ENCODE measurements at places on chromosomes 2 and 18. TPM values are rescaled to one million over a fixed set of nuclear protein-coding genes. Genes with fewer than 3 reads are reported as not detected.

The ACSL3 gene
- polyA plus RNA-seq, result 68.2 TPM

The SAG gene
- polyA plus RNA-seq, result 0.08 TPM

The RNMT gene
- 45.0 TPM for polyA plus RNA-seq

The MOGAT1 gene
- polyA plus RNA-seq, result not detected

The BOLA3 gene
- polyA plus RNA-seq, result 16.5 TPM

The SRD5A2 gene
- polyA plus RNA-seq, result 0.78 TPM

The SLC5A7 gene
- 0.07 TPM for polyA plus RNA-seq

The UPP2 gene
- 0.93 TPM for polyA plus RNA-seq

- no peaks in the 10 kb centered on the region for H3K27me3 ChIP-seq
- no peaks in the 10 kb centered on the region for H3K4me1 ChIP-seq
- no peak overlapping the region for H3K27ac ChIP-seq
- H3K4me3 ChIP-seq, result no peak overlapping the region
Observed at GRCh38 chr2:84299211-84299775, 159.8 kb downstream of the SUCLG1 start.

DNA sequence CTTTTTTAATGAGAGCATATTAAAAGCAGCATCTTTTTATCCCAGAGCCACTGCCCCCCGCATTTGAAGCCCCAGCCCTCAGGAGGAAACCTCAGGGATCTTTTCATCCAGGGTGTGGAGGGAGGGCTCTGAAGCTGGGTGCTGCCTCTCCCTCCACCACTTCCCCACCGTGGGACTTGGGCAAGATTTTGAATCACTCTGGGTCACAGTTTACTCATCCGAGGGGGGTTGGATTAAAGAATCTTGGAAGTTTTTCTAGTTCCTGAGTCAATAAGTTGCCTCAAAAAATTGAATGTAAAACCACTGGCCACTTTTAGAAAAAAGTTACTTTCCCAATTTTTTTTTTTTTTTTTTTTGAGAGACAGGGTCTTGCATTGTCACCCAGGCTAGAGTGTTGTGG, 62.0 kb upstream of the ANKRD44 start:
- no peaks in the 10 kb centered on the region for H3K27me3 ChIP-seq
- H3K4me3 ChIP-seq, result no peak overlapping the region
- no peaks in the 10 kb centered on the region for H3K4me1 ChIP-seq
- no peaks in the 10 kb centered on the region for H3K36me3 ChIP-seq
- no peak for DNase-seq

- H3K27me3 ChIP-seq, result no peaks in the 10 kb centered on the region
- H3K36me3 ChIP-seq, result peaks cover 11% of the 10 kb centered on the region
- no peak for DNase-seq
- no peak overlapping the region for H3K4me3 ChIP-seq
- H3K4me1 ChIP-seq, result peaks cover 41% of the 10 kb centered on the region
- no peak overlapping the region for H3K27ac ChIP-seq
Observed at GRCh38 chr2:43343573-43344304, 117.3 kb upstream of the ZFP36L2 start.

DNA sequence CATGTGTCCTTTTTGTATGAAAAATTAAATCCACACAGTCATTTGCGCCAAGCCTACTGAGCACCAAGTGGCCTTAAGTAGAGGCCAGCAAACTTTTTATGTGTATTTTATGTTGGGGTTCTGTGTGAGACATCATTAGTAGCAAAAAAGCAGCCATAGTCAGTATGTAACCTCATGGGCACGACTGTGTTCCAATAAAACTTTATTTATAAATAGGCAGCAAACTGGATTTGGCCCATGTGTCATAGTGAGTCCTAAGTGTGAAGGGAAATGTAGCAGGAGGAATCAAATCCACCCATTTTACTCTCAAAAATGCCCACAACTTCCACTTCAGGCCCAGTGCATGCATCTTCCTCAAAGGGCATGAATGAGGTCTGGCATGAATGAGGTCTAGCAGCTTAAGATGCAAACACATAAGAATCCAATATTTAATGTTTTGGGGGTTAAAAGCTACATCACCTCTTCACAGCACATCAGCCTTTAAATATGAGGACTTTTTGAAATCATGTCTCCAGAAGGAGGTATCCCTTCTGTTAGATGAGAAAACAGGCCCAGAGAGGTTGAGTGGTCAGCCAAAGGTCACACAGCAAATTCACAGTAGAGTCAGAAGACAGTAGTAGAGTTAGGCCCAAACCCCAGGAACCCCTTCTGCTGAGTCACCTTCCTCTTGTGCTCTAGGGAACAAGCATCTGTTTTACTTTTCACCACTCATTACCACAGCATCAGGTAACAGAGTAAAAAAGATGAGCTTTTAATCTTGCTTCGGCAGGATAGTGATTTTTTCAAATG, 45.6 kb downstream of the MREG start:
- H3K4me3 ChIP-seq, result no peak overlapping the region
- no peak overlapping the region for H3K27ac ChIP-seq
- H3K4me1 ChIP-seq, result no peaks in the 10 kb centered on the region

DNA sequence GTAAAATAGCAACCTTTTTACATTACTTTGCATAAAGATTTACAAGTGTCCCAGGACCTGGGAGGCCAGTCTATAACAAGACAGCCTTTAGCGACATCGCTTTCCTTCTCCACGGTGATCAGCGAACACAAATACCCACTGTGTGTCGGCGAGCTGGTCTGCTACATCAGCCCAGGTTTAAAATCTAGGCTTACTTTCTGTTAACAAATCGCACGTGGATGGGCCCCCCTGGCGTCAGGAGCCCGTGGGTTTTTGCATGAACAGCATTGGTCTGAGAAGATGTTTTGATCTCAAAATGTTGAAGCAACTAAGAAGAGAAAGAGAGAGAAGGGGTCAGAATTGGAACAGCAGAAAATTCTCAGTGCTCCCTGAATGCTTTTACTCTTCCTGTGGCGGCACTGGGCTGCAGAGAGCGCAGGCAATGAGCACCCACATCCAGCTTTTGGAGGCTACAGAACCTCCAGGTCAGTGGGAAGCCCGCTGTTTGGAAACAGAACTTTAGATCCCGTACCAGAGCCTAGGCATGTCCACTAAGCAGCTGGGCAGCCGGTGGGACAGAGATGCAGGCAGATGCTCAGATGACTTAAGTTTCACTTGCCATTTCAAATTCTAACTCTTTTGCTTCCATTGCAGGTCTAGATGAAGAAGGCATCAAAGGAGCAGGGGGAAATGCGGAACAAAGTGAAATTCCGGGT, 32.9 kb downstream of the CYP27C1 start:
- no peaks in the 10 kb centered on the region for H3K4me1 ChIP-seq
- no peak overlapping the region for H3K27ac ChIP-seq
- H3K4me3 ChIP-seq, result no peak overlapping the region
- no peaks in the 10 kb centered on the region for H3K27me3 ChIP-seq

GRCh38 chr2:1219901-1220573, 193.2 kb upstream of the TPO start:
- H3K36me3 ChIP-seq, result no peaks in the 10 kb centered on the region
- H3K4me3 ChIP-seq, result no peak overlapping the region
- no peak overlapping the region for H3K27ac ChIP-seq
- H3K27me3 ChIP-seq, result no peaks in the 10 kb centered on the region
- H3K4me1 ChIP-seq, result no peaks in the 10 kb centered on the region
- no peak for DNase-seq

- H3K36me3 ChIP-seq, result no peaks in the 10 kb centered on the region
- DNase-seq, result no peak
- no peaks in the 10 kb centered on the region for H3K27me3 ChIP-seq
- no peak overlapping the region for H3K4me3 ChIP-seq
- H3K27ac ChIP-seq, result no peak overlapping the region
- H3K4me1 ChIP-seq, result no peaks in the 10 kb centered on the region
Observed at GRCh38 chr2:19547321-19547720, 188.9 kb upstream of the OSR1 start.

DNA sequence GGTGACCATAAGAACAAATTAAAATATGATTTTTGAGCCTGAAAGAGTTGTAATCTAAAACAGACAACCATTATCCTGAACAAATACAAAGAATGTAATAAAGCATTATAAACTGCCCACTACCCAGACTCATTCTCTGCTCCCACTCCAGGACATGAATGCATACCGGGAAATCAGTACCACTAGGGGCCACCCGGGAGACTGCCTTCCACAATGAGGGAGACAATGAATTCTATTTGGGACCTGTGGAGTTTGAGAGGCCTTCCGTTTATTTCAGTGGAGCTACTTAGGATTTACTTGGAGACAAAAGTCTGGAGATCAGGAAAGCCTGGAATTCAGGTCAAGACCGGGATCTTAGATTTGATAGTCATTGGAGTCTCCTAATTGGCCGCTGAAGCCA, 50.0 kb downstream of the NAB1 start:
- no peak overlapping the region for H3K4me3 ChIP-seq
- no peaks in the 10 kb centered on the region for H3K27me3 ChIP-seq
- H3K4me1 ChIP-seq, result no peaks in the 10 kb centered on the region
- no peak for DNase-seq
- H3K27ac ChIP-seq, result no peak overlapping the region

- H3K4me3 ChIP-seq, result no peak overlapping the region
- no peaks in the 10 kb centered on the region for H3K36me3 ChIP-seq
- no peaks in the 10 kb centered on the region for H3K27me3 ChIP-seq
- no peaks in the 10 kb centered on the region for H3K4me1 ChIP-seq
- no peak overlapping the region for H3K27ac ChIP-seq
Observed at GRCh38 chr2:70612574-70612973, 58.9 kb upstream of the TGFA start.

DNA sequence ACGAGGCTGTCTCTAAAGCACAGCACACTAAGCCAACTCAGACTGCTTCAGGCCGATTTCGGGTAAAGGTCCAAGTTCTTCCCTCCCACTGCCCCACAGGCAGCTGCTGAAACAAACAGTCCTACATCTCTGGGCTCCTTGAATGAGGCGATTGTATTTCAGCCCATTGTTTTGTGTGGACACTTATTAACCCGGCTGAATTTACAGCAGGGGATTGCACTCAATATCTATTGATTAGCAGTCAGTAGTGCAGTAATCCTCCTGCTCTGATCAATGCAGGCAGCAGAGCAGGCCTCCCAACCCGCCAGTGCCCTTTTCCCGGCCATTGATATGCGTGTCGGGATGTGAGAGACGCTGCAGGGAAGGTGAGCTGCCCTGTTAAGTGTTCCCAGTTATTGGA, 330.1 kb downstream of the CMPK2 start:
- no peak overlapping the region for H3K4me3 ChIP-seq
- no peaks in the 10 kb centered on the region for H3K4me1 ChIP-seq
- no peaks in the 10 kb centered on the region for H3K36me3 ChIP-seq
- no peak overlapping the region for H3K27ac ChIP-seq

GRCh38 chr2:26938399-26939118, 31.9 kb upstream of the MAPRE3 start:
- H3K36me3 ChIP-seq, result no peaks in the 10 kb centered on the region
- no peak overlapping the region for H3K27ac ChIP-seq
- H3K4me3 ChIP-seq, result no peak overlapping the region
- no peaks in the 10 kb centered on the region for H3K4me1 ChIP-seq

DNA sequence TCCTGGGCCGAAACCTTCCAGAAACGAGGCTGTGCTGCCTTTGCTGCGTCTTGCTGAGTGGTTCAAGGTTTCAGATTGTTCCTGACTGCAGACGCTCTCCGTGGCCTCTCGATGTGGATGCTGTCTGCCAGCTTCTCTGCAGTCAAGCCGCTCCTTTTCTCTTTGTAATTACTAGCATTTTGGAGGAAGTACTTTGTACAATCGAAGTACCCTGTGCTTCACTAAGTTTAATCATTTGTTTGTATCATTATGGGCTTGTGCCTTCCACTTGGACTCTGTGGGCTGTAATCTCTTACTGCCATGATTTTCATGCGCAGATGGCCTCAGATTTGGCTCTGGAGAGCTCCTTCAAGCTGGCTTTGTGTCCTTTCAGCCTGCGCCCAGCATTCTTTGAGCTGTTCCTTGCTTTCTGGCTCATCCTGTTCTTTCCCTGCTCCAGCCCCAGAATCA, 49.3 kb downstream of the TRAF3IP1 start:
- H3K36me3 ChIP-seq, result no peaks in the 10 kb centered on the region
- H3K27ac ChIP-seq, result no peak overlapping the region
- H3K4me1 ChIP-seq, result peaks cover 8% of the 10 kb centered on the region
- no peak for DNase-seq
- H3K27me3 ChIP-seq, result no peaks in the 10 kb centered on the region

DNA sequence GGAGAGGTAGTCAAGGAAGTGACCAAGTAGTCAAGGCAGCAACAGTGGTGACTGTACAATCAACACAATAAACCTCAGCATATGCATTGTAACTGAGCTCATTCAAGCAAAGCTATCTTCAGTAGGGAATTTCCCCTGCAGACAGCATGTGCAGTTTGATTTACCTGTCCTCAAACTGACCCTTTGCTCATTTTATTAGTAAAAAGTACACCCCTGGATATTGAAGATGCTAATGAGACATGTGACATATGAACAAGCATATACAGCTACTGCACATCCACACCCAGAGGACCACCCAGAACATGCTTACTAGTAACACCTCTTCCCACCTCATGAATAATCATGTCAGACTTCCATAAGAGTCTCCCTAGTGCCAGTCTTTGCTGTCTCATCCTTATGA, 15.4 kb downstream of the C2orf81 start:
- no peaks in the 10 kb centered on the region for H3K36me3 ChIP-seq
- H3K27me3 ChIP-seq, result no peaks in the 10 kb centered on the region
- no peak for DNase-seq
- H3K4me1 ChIP-seq, result no peaks in the 10 kb centered on the region

DNA sequence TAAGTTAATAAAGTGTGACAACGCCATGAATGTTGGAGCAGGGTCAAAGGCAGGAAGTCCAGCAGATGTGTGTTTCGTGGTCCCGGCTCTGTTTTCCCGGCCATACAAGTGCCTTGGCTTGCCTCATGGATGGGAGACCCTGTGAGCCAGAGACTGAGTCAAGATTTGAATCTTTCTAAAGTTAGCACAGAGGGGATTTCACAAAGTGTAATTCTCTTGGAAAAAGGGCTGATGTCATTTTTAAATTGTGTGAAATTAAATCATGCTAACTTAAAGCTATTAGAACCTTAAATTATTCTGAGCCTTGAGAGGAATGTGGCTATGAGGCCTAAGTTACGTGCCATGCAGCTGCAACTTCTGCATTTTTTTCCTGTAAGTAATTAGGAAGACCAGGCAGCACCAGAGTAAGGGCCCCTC, 38.3 kb upstream of the RALBP1 start:
- no peak overlapping the region for H3K4me3 ChIP-seq
- peak; percentile 79 for DNase-seq
- H3K36me3 ChIP-seq, result no peaks in the 10 kb centered on the region
- no peak overlapping the region for H3K27ac ChIP-seq
- no peaks in the 10 kb centered on the region for H3K4me1 ChIP-seq

GRCh38 chr18:26579941-26580618, 31.7 kb upstream of the KCTD1 start:
- H3K4me3 ChIP-seq, result no peak overlapping the region
- peak overlapping the region; percentile 38 for H3K27ac ChIP-seq
- peaks cover 6% of the 10 kb centered on the region for H3K4me1 ChIP-seq
- no peaks in the 10 kb centered on the region for H3K36me3 ChIP-seq
- peaks cover 36% of the 10 kb centered on the region for H3K27me3 ChIP-seq

GRCh38 chr2:64990876-64991275, 1.7 kb downstream of the SLC1A4 start:
- no peak for DNase-seq
- no peak overlapping the region for H3K4me3 ChIP-seq
- H3K27me3 ChIP-seq, result no peaks in the 10 kb centered on the region
- no peaks in the 10 kb centered on the region for H3K36me3 ChIP-seq
- no peak overlapping the region for H3K27ac ChIP-seq
- H3K4me1 ChIP-seq, result peaks cover 48% of the 10 kb centered on the region

- no peaks in the 10 kb centered on the region for H3K4me1 ChIP-seq
- no peaks in the 10 kb centered on the region for H3K36me3 ChIP-seq
- no peak overlapping the region for H3K27ac ChIP-seq
Observed at GRCh38 chr2:113850687-113851086, 39.2 kb upstream of the ACTR3 start.

- H3K4me1 ChIP-seq, result no peaks in the 10 kb centered on the region
- no peak for DNase-seq
- H3K4me3 ChIP-seq, result no peak overlapping the region
- H3K27me3 ChIP-seq, result peaks cover 3% of the 10 kb centered on the region
- H3K36me3 ChIP-seq, result no peaks in the 10 kb centered on the region
- H3K27ac ChIP-seq, result no peak overlapping the region
Observed at GRCh38 chr2:3040496-3041140, 337.0 kb downstream of the EIPR1 start.

Data from left lung (tissue), 14 donors.